Umbilical cord (tissue), 2 donors: ENCODE measurements at places on chromosomes 16 and 17.

- DNase-seq = no peak
Observed at GRCh38 chr17:27872776-27873175, 20.4 kb downstream of the LYRM9 start.

DNA sequence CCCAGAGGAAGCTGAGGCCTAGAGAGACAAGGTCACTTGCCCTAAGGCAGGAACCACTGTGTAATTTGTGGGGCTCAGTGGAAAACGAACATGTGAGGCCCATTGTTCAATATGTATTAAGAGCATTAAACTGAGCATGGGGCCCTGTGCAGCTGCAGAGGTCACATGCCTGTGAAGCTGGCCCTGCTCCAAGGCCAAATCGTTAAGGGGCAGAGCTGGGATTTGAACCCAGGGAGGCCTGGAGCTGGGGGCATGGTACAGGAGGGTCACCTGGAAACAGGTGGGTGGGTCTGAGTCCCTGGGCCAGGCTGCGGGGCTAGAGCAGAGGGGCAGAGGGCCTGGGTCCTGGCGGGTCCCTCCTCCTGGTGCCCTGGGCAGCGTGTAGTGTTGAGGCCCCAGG is 19.7 kb downstream of the C16orf74 start:
- DNase-seq = no peak

GRCh38 chr17:5422505-5422904 is 2.5 kb downstream of the RPAIN start:
- DNase-seq = no peak

- DNase-seq = no peak
Observed at GRCh38 chr16:59116744-59117143, 382.6 kb upstream of the GOT2 start.

DNA sequence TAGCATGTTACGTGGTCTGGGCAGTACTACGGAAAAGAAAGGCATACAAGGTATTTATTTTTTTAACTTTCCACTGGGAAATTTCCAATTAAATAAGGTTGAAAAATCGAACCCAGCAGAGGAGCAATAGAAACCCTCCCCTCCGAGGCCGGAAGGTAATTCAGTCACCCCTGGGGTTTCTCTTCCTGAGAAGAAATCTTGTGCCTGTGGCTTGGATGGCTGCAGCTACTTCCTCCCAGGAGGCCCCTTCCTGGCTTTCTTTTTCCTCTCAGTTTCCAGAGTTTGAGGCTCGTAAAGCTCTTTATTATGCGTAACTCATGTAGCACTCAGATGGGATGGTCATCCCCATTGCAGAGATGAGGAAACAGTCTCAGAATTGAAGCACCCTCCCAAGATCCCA is 140.3 kb downstream of the ASIC2 start:
- no peak for DNase-seq

DNA sequence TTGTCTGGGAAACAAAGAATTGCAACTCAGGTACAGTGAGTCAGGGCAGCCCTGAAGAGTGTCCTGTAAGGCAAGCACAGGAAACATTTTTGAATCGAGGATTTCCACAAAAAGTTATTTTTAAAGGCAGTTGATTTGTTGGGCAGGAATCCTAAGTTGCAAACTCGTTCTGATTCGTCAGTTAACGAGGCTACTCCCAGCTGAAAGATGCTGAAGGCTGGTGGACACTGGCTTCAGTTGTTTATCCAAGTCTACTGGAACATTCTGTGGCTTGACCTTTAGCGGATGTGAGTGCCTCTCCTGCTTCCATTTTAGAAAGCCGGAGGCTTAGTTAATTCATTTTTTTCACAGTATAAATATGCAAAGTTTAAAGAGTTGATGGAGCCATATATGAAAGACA is 84.2 kb downstream of the KCNJ12 start:
- no peak for DNase-seq

DNA sequence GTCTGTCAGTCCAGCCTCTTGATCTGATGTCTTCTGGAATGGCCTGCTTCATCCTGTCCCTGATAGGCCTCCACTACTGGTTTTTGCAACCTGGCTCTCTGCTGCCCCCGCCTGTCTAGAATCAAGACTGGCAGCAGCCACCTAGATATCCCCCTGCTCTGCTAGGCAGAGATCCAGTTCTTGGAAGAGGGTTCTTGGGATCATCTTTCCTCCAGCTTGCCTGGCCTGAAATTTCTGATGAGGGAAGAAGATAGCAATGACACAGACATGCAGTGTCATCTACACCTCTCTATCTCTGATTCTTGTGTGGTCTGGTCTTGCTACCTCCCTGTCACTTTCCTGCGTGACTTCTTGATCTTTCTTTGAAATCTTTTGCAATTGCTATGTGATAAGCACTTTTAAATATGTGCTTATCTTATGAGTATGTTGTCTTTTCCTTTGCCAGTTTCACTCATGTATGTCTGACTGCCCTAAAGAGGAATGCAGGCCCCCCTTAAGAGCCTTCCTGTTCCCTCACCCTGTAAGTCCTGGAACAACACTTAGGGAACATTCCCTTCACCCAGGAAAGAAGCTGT is 20.3 kb upstream of the NFATC3 start:
- DNase-seq = peak; percentile 80

DNA sequence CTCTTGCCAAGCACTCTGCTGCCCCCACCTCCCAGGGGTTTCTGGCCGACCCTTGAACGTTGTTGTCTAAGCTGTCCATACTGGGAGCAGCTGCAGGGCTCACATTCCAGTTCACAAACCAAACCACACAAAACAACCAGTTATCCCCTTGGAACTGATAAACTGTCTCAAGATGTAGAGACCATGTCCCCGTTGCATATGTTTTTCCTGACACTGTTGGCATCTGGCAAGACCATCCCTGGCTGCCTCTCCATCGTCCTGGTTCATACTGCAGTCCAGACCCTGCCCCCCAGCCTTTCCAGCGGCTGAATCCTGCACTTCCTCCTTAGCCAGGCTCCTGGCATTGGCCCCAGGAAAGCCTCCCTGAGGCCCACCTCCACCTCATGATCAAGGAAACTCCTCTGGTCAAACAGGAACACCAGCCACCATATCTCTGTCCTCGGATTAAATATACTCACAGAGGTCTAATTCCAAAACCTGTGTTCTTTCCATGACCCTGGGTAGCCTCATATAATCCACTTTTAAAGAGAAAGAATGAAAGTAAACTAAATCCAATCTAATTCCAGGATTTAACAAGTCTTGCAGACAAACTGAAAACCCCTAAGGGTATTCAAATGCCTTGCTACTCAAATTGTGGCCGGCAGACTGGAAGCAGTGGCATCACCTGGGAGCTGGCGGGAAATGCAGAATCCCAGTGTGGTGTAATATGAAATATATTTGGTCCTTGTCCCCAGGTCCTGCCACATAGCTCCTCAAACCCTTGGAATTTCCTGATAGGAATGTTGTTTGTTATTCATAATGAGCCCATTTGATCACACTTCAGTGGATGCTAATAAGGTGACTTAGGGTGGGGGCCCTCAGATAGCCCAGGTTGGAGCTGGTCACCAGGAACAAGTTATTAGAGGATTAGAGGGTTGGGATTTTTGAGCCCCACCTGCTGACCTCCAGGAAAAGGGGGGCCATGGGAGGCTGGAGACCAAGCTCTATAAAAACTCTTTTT is 14.2 kb downstream of the GAS7 start:
- no peak for DNase-seq

DNA sequence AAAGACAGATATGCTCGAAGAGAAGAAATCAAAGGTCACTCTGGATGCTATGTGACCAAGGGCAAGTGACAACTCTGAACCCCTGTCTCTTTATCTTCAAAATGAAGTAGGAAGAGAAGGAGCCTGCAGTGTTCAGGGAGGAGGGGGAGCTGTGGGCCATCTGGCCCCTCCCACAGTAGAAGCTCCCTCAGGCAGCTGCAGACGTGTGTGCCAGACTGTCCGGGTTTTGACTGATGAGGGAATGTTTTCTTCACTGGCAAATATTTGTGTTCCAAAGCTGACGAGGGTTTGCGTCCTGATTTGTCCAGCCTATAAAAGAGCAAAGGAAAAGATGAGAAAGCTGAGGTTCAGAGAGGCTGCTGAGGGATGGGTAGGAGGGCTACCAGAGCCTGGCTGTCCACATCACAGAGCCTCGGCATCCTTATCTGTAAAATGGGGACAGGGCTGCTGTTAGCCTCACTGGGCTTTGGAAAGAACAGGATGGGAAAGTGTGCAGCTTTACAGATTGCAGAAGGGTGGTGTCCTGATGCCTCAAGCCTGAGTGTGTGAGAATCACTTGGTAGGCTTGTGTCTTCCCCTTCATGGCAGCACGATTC is 1.8 kb upstream of the GINS2 start:
- DNase-seq = peak; percentile 48

- no peak for DNase-seq
Observed at GRCh38 chr16:50102051-50102746, 36.4 kb downstream of the HEATR3 start.

- DNase-seq = no peak
Observed at GRCh38 chr16:65781363-65781762, 585.1 kb upstream of the CDH5 start.

DNA sequence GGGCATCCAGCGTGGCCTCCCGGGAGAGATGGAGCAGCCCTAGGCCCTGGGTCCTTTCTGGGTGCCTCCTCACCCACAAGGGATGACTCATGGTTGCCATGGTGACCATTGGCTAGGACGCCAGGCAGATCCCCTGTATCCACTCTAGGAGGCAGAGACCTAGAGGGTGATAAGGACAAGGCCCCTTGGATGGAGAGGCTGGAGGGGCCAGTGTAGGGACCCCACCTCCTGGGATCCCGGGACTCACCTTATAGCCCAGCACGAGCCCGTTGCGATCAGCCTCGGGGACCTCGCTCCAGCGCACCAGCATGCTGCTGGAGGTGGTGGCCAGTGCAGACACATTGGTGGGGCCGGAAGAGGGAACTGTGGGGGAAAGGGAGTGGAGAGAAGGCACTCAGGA is 82.2 kb upstream of the CDC42EP4 start:
- peak; percentile 14 for DNase-seq

- no peak for DNase-seq
Observed at GRCh38 chr16:86777381-86777946, 199.1 kb downstream of the FOXL1 start.

DNA sequence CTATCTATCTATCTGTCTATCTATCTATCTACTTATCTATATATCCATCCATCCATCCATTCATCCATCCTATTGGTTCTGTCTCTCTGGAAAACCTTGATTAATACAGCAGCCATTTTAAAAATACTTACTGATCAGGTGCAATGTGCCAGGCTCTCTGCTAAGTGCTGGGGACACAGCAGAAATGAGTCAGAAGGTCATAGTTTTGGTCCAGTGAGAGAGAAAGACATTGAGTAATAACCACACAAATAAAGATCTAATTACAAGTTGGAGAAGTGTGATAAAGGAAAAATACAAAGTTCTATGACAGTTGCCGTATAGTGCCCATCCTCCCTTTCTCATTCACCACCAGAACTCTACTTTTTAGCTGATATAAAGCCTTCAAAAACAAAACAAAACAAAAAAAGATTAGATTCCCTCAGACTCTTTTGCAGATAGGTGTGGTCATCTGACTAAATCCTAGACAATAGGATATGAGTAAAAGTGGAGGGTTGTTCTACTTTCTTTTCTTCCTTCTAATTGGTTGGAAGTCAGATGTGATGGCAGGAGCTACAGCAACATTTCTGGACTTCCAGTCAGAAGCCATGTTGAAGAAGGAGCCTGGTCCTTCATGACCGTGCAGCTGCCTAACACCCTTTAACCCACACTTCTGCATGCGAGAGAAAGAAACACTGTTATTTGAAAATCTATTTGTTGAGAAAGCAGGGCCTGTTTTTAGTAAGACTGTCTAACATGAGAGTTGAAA is 72.0 kb upstream of the TOX3 start:
- DNase-seq = no peak

DNA sequence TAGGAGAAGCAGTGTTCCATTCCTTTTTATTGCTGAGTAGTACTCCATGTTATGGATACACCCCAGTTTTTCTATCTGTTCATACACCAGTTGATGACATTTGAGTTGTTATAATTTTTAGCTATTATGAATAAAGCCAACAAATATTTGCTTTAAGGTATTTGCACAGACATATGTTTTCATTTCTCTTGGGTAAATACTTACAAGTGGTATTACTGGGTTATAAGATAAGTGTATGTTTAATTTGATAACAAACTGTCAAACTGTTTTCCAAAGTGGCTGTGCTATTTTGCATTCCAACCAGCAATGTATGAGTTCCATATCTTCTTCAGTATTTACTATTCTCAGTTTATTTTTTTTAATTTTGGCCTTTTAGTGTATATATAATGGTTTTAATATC is 27.7 kb upstream of the GFOD2 start:
- DNase-seq = no peak

GRCh38 chr17:6567528-6568183 is 11.3 kb upstream of the PITPNM3 start:
- peak; percentile 38 for DNase-seq

GRCh38 chr17:71632328-71632727 is 488.5 kb upstream of the SOX9 start:
- DNase-seq = peak; percentile 73

DNA sequence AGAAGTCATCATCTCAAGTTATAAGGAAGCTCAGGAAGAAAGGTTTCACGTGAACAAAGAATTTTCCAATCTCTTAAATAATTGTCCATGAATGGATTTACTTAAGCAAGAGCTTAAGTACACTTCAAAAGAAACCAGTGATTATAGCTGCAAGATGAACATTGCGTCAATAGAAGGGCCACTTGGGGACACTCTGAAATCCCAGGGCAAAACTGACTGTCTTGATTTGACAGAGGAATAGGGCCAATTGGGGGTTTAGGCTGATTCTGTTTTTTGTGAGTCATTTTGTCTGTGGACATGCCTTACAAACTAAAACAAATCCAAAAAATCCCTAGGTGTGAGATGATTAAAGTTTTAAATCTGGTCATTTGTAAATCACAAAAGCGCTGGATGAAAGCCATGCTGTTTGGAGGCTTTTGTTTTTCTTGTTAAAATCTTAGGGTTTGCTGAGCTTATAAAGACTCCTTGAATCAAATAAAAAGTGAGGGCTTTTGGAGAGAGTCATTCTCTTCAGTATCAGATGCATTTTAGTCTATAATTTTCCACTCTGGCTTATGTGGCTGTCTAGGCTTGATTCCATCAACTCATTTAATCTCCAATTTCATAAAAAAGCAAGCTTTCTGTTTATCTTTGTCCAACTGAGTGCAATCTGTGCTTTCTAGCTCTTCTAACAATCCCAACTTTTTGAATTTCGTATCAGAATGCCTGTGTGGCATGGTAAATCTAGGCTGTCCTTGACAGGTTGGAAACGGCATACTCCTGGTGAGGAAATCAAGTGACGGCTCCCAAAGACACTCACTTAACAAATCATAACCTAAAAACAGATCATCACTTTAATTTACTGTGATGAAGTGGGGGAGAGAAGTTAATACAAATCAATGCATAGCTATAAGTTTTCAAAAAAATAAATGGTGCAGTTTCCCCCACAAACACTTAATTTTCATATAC is 98.2 kb upstream of the SOX9 start:
- DNase-seq = peak; percentile 32

GRCh38 chr17:41510251-41511065 is 5.0 kb upstream of the KRT13 start:
- DNase-seq = no peak

- DNase-seq = no peak
Observed at GRCh38 chr17:15264542-15264941, 584 bp downstream of the PMP22 start.

DNA sequence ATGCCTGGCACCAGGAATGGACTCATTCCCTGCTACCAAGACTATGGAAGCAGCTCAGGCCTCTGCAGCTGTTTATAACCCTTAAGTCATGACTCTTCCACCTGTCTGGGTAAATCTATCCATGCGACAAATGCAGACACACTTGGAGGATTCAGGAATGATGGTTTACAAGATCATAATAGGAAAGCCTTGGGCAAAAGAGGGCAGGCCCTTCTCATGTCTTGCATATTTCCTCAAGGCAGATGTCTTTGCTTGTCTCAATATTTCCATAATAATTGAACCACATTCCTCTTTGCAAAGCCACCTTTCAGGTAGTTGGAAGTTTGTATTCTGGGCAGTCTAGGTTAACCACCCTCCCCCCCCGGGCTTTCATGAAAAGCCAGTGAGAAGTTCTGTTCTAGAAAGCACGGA is 884 bp upstream of the JPT1 start:
- no peak for DNase-seq
